ENCODE measurements at places on chromosomes 1 and 21. TPM values are rescaled to one million over a fixed set of nuclear protein-coding genes. Genes with fewer than 3 reads are reported as not detected.

GRCh38 chr1:100028765-100029164 is 59.0 kb downstream of the SLC35A3 start:
- DNase-seq: no peak

Gene ALG6
- 7.6 TPM for total RNA-seq

- DNase-seq: no peak
These were observed 45.8 kb upstream of the KDM4A start for GRCh38 chr1:43604192-43604591.

DNA sequence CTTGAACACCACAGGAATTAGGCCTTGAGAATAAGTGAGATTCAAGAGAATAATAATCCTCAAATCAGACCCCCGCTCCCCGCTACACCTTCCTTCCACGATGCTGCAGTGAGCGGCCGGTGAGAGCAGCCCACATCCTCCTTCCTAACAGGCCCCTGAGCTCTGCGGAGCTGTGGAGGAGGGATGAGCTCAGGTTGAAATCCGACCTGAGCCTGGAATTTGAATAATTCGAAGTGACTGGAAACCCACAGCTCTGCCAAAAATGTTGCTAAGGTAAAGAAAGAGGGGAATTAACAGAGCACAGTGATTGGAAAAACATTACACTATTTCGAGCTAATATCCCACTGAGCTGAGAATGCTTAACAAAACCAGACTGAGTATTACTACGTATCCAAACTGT is 90.0 kb downstream of the URB2 start:
- no peak for DNase-seq

- DNase-seq: peak; percentile 61
These were observed 60.9 kb downstream of the IL23R start for GRCh38 chr1:67227196-67227595.

Gene TTC39A
- total RNA-seq: 0.52 TPM
